Mesothelial cell of epicardium (in vitro differentiated cells): ENCODE measurements at places on chromosomes 16 and 17.

DNA sequence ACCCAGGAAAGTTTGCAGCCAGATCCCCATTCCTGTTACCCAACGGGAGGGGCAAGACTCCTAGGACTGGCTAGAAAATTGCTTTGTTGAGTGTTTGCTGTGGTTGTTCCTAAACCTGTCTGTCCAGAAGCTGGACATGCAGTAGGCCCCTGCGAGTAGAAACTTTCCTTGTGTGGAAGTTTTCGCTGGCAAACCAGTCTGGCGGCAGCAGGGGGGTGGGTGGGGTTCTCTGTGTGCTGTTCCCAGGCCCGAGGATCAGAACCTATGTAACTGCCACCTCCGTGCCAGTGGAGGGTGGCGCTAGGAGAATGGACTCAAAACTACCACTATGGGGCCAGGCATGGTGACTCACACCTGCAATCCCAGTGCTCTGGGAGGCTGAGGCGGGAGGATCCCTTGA, 9.2 kb downstream of the SGSM2 start:
- no peak for DNase-seq

DNA sequence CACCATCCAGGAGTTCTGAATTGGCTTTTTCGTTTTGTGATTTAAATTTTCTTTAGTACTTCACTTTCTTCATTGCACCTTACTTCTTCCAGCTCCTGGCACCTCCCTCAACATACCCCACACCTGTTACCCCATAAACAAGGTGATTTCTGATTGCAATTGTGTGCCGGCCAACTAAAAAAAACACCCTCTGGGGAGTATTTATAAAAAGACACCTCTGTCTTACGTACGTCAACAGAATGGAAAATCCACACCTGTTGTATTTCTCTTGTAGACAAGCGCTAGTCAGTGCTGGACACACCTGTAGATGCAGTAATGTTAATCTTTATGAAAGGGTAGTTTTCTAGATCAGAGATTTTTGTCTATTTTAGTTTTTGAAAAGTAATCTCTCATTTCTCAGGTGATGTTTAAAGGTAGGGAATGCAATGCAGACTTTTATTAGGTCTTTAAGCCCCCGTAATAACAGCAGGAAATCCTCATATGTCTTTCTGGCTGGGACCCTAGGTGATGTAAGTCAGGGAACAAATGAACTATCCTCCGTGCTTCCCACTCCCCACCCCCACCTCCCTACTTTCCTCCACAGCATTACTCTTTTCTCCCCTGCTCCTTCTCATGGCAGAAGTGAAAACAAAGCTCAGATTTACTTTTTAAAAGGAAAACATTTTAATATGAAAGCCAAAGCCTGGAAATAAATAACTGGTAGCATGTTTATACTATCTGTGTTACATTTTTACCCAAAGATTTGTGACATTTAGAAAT, 4.2 kb downstream of the MSI2 start:
- DNase-seq, result no peak

- no peak for DNase-seq
Observed at GRCh38 chr16:46832757-46833459, 1.9 kb upstream of the C16orf87 start.

- no peak for DNase-seq
Observed at GRCh38 chr17:16934133-16934795, 37.7 kb downstream of the TNFRSF13B start.

DNA sequence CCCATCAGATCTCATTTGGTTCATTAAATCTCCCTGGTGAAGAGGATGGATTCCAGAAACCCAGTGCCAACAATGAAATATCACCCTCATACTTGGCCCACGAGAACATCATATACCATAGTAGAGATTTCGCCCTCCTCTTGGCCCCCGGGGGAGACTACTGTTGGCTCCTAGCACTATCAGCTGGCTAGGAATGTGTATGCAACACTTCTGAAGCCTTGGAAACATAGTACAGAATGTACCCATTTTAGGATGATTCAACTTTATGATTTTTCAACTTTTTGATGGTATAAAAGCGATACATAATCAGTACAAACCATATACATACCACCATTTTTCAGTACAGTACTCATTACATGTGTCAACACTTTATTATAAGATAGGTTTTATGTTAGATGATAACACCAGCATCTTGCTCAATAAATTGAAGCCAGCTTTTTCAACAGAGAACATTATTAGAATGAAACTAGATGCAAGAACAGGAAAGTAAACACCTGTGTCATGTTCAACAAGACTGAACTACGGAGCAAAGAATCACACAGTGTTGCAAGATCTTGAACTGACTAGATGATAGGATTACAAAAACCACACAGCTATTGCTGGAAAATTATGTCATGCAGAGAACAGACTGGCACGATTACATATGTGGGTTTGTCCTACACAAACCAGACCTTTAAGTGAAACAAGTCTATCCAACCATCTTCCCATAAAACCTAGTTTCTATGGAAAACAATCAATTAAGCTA, 17.2 kb downstream of the RSL1D1 start:
- no peak for DNase-seq

DNA sequence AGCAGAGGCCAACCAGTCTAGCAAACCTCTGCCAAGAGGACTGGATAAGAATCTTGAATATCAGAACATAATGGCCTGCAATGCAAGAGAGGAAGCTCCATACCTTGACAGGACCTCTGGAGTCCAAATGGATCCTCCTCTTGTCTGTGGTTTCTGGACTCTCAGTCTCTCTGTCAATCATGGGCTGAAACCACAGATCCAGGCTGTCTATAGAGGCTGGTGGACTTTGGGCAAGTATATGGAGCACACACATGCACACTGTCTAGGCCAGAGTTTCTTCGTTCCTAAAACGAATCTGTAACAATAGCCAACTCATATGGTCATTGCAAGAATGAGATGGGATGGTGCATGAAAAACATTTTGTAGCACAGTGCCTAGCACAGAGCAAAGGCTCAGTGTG, 37.7 kb downstream of the NLRC5 start:
- no peak for DNase-seq

DNA sequence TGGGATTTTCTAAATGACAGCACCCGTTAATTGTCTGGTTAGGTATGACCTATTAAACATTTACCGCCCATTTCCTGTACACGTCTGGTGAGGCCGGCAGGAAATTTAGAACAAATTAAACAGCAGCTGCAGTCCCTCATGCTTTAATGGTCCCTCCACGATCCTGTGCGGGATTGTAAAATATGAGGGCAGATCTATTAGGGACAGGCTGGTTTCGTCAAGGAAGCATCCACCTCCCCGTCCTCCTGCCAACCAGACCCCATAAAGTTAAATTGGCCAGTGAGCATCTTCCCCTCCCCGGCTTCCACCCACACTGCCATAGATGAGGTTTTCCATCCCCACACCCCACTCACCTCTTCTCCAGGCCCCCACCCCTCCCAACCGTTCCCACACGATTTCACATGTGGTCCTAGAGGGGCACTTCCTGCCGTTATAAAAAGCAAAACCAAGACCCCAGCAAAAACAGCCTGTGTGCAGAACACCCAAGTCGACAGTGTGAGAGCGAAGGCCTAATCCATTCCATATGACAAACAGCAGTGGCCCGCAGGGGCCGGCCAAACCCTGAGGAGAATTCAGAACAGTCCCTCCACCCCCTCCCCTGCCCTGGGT, 331.9 kb downstream of the FOXL1 start:
- no peak for DNase-seq

GRCh38 chr16:1206326-1206725, 18.7 kb downstream of the TPSG1 start:
- DNase-seq, result no peak

GRCh38 chr17:31530391-31530985, 139.0 kb downstream of the RAB11FIP4 start:
- DNase-seq, result no peak

DNA sequence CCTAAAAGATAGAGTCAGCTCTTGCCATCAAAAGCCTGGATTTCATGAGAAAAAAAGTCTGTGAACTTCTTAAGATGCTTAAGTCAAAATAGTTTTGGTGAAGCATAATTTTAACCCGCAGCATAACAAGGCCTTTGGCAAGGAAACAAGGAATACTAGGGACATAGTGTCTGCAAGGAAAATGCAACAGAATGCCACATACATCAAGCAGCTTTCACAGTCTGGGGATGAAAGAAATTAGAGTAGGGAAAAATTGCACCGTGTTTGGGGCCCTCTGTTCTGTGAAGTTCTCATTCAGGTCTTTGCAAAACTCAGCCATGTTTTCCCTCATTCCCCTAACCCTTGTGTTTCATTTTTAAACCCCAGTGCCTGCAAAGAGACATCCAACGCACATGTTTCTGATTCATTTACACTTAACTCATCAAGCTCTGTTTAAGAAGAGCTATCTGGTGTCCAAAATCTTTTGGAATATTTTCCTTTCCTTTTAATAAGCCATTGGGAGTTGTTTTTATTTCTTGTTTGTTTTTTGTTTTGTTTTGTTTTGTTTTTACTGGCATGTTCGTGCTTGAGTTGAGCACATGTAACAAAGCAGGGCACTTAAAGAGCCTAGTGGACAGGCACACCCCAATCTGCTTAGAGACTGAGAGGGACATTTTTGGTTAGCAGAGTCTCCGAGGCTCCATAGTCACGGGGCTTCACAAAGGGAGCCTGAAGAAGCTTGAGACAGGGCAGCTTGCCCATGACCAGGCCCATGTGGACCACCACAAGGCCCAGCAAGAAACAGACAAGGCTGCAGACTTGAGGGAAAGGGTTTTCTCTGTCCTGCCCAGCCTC, 116.5 kb downstream of the ANKFN1 start:
- DNase-seq, result no peak

DNA sequence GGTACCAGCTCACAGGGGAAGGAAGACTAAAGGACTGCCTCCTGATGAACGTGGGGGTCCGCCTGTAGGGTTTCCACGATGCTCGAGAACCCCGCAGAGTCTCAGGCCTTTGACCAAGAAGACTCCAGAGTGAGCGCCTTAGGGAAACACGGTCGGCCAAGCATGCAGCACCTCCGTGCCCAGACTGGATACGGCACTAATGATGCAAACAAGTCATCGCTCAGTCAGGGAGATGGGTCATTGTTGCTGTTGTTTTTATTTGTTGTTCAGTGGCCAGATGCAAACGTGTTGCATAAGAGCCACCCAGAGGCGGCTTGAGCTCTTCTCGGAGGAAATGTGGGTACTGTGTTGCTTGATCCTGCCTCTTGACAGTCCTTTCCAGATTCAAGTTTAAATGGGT, 19.3 kb upstream of the RBFOX3 start:
- DNase-seq, result peak; percentile 34

DNA sequence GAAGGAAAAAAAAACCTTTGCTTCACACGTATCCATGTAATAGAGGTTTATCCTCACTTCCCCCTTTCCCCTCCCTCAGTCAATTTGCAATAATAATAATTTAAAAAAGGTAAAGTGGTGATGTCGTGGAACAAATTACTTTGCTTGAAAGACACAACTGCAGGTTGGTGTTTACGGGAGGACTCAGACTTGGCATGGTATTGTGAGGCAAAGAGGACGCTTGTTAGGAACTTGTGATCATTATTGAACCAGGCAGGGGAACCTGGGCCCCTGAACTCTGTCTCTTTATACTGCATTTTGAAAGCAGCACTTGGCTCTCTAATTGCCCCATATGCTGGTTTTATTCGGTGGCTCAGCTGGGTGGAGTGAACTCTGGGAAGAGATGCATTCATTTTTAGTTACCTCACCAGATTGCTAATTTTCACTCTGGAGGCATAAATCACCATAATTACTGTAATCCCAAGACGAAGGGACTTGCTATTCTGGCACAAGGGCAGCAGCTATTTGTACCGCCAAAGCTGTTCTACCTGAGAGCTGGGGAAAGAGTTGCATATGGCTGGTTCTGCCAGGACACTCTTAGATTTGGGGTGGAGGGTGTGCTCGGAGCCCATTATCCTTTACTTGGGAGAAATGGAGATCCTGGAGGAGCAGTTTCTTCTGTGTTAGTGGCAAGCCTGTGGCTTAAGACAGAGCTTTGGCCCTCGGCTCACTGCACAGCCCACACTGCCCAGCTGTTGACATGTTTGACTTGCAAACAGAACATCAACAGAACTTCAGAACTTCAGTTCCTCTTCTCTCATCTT, 5.7 kb upstream of the DHX8 start:
- DNase-seq, result no peak

DNA sequence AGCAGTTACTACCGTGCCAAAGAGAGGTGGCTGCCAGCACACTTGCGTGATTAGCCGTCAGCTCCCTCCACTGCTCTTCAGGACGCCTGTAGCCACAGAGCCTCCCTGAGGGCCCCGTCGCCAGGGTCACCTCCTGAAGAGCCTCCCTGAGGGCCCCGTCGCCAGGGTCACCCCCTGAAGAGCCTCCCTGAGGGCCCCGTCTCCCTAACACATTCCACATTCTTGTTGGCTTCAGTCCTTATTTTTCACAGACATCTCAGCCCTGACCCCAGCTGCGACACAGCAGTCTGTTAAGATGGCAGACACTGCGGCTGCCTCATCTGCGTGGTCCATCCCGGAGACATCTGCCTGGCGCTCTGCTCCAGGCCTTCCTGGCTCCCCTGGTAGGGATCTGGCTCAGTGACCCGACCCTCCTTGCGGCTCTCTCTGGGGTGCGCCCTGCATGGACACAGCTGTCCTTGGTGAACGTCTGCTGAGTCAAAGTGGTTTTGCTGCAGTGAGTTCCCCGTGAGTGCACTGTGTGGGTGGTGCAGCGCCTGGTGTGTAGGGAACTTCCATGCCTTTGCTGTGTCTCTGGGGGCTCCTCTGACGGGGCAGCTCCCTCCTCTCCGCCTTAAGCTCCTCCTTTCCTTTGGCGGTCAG, 11.4 kb downstream of the ACSF3 start:
- peak; percentile 15 for DNase-seq

DNA sequence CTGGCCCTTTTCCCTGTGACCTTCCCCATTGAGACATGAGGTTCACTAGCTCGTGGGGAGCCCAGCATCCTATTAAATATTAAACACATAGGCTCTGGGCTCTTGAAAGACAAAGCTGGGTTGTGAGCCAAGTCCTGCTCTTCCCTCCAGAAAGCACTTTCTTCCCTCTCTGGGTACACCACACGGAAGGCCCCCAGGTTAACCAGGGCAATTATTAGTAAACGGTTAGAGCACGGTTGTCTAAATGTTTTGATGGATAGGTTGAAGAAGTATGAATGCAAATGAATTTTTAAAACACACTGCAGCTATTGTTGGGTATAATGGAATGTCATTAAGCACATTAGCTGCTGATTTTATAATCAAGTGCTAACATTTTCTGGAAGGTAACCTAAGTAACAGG, 32.7 kb upstream of the CDH13 start:
- no peak for DNase-seq

DNA sequence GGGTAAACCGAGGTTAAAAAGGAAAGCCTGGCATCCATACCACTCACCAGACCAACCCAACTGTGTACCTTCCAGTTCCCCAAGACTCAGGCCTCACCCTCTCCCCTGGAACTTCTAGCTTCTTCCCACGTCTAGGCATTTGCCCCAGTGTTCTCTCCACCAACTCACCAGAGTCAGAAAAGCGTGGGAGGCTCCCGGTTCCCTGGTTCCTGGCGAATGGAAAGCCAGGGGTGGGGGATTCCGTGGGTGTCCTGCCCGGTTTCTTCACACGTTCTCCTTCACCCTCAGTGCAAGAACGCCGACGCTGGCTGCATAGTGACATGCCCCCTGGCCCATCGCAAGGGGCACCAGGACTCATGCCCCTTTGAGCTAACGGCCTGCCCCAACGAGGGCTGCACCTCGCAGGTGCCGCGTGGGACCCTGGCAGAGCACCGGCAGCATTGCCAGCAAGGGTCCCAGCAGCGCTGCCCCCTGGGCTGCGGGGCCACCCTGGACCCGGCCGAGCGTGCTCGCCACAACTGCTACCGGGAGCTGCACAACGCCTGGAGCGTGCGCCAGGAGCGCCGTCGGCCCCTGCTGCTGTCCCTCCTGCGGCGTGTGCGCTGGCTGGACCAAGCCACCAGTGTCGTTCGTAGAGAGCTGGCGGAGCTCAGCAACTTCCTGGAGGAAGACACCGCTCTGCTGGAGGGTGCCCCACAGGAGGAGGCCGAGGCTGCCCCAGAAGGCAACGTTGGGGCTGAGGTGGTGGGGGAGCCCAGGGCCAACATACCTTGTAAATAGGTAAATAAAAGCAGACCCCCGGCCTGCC, 1.7 kb downstream of the RNF151 start:
- DNase-seq, result no peak
